Right forelimb (tissue), 1 donor: ENCODE measurements at places on chromosomes 7 and 10.

DNA sequence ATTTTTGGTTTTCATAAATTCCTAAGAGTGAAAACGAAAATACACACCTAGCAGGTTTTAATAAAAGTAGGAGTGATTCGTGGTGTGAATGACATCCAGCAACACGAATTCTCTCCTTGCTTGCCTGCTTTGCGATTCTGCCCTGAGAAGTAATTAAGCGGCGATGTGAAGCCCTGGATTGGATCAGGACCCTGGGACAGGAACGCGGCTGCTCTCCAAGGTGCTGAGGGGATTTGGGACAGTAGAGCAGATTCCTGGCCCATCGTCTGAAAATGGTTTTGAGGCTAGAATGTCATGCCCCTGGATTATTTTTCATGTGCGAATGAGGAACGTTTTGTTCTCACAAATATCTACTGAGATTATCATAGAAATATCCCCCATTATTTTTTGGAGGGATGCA lies 7.8 kb downstream of the NPS start:
- peak; percentile 73 for DNase-seq

- peak; percentile 63 for DNase-seq
These were observed 295.4 kb upstream of the FZD8 start for GRCh38 chr10:35937546-35937945.

- DNase-seq, result no peak
These were observed 115.2 kb downstream of the ZFAND4 start for GRCh38 chr10:45557275-45557905.

- DNase-seq, result no peak
These were observed 380.9 kb downstream of the LRRTM3 start for GRCh38 chr10:67306588-67307205.

DNA sequence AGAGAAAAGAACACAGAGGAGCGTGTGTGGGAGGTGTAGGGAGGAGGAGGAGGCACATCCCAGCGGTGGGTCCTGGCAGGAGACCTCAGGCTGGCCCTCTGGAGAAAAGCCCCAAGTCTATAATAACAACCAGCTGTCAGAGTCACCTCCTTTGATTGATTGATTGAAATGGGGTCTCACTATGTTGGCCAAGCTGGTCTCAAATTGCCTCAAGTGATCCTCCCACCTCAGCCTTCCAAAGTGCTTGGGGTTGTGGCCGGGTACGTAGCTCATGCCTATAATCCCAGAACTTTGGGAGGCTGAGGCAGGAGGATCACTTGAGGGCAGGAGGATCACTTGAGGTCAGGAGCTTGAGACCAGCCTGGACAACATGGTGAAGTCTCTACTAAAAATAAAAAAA lies 103.0 kb upstream of the ANLN start:
- DNase-seq, result no peak

- no peak for DNase-seq
These were observed 312 bp downstream of the ARL4A start for GRCh38 chr7:12687718-12688171.

GRCh38 chr7:74272305-74273038 lies 16.7 kb upstream of the CLIP2 start:
- DNase-seq, result peak; percentile 76
